ENCODE measurements at places on chromosomes 16 and 17.

- no peaks in the 10 kb centered on the region for H3K27me3 ChIP-seq
- H3K4me3 ChIP-seq: no peak overlapping the region
- DNase-seq: no peak
- no peaks in the 10 kb centered on the region for H3K4me1 ChIP-seq
These were observed 1496.7 kb downstream of the CDH11 start for GRCh38 chr16:63625126-63625525.

DNA sequence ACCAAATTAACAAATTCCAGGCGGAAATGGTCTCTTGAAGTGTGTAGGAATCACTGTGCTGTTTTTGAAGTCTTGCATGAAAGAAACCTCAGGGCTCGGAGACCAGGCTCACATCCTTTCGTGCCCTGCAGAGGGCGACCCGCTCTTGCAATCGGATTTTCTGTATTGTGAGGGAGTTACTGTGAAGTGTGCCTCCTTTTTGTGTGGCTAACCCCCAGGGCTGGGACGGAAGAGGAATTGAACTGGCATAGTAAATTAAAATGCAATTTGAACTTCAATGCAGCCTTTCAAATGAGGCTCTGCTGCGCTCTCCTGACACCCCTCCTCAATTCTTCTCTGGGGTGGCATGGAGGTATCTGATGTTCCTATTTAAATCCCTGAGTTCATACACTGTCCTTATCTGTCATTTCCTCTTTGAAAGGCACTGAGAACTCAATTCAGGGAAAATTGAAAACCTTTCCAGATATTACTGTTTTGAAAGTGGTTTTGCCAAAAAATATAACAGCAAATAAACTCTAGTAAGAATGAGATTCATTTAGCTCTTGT, 51.5 kb upstream of the MGAT5B start:
- no peak overlapping the region for H3K27ac ChIP-seq
- peaks cover 7% of the 10 kb centered on the region for H3K4me1 ChIP-seq
- H3K36me3 ChIP-seq: no peaks in the 10 kb centered on the region

GRCh38 chr17:4146641-4147040, 3.6 kb downstream of the CYB5D2 start:
- no peaks in the 10 kb centered on the region for H3K36me3 ChIP-seq
- no peak overlapping the region for H3K4me3 ChIP-seq
- no peak for DNase-seq
- H3K27me3 ChIP-seq: no peaks in the 10 kb centered on the region

DNA sequence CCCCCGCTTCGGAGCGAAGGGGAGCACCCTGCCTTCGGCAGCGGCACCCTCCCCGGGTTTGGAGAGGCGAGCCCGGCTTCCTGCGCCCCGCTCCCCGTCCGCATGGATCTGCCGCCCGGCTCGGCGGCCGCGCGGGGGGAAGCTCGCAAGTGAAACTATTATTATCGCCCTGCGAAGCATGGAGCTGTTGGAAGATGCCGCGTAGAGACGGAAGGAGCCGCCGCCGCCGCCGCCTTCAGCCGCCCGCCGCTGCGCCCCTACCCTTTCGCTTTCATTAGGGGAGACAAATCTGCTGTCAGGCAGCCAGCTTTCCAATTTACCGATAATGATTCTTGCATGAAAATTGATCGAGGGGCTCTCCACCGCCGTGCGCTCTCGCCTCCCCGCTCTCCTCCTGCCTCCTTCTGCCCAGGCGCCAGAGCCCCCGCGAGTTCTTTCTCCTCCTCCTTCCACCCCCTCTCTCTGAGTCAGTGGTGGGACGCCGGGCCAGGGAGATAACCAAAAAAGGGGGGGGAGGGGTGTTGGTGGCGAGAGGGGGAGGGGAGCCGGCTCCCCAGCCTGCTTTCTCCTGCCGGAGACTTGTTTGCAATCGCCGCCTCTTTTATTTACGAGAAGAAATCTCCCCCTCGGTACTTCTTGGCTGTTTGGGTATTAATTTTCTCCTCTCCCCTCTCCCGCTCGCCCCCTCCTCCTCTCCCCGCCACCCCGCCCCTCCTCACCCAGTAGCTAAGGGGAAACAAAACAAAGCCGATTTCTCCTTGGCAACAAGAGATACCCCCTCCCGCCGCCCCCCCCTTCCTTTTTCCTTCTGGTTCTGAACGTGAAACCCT, 58.0 kb upstream of the GSE1 start:
- no peaks in the 10 kb centered on the region for H3K36me3 ChIP-seq
- H3K27me3 ChIP-seq: no peaks in the 10 kb centered on the region
- peak; percentile 76 for DNase-seq
- H3K27ac ChIP-seq: peak overlapping the region; percentile 74
- H3K4me3 ChIP-seq: peak overlapping the region; percentile 88
- H3K4me1 ChIP-seq: peaks cover 33% of the 10 kb centered on the region

DNA sequence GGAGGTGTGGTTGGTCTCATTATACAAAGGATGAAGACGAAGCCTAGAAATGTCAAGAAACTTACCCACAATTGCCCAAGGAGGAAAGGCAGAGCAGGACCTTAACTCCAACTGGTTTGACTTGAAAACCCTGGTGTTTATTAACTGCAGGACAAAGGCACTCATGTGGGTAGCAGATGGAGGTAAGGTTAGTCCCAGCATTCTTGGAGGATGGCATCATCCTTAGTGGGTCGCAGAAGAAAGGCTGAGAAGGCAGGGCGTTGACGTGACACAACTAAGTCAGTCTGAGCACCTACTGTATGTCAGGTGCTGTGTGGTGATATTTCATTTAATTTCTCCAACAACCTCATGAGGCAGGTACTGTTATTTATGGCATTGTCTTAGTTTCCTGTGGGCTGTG, 101.3 kb downstream of the HAPSTR1 start:
- no peak overlapping the region for H3K4me3 ChIP-seq
- no peak for DNase-seq
- no peaks in the 10 kb centered on the region for H3K4me1 ChIP-seq
- H3K27me3 ChIP-seq: peaks cover 3% of the 10 kb centered on the region
- H3K36me3 ChIP-seq: no peaks in the 10 kb centered on the region
- H3K27ac ChIP-seq: no peak overlapping the region

GRCh38 chr16:28879841-28880588, 1.7 kb downstream of the ATP2A1 start:
- DNase-seq: peak; percentile 91
- no peaks in the 10 kb centered on the region for H3K36me3 ChIP-seq
- no peak overlapping the region for H3K27ac ChIP-seq

- no peak overlapping the region for H3K27ac ChIP-seq
- H3K4me3 ChIP-seq: no peak overlapping the region
- no peaks in the 10 kb centered on the region for H3K4me1 ChIP-seq
- no peak for DNase-seq
- H3K36me3 ChIP-seq: no peaks in the 10 kb centered on the region
- H3K27me3 ChIP-seq: no peaks in the 10 kb centered on the region
These were observed 111.9 kb downstream of the CNTNAP4 start for GRCh38 chr16:76389126-76389525.

DNA sequence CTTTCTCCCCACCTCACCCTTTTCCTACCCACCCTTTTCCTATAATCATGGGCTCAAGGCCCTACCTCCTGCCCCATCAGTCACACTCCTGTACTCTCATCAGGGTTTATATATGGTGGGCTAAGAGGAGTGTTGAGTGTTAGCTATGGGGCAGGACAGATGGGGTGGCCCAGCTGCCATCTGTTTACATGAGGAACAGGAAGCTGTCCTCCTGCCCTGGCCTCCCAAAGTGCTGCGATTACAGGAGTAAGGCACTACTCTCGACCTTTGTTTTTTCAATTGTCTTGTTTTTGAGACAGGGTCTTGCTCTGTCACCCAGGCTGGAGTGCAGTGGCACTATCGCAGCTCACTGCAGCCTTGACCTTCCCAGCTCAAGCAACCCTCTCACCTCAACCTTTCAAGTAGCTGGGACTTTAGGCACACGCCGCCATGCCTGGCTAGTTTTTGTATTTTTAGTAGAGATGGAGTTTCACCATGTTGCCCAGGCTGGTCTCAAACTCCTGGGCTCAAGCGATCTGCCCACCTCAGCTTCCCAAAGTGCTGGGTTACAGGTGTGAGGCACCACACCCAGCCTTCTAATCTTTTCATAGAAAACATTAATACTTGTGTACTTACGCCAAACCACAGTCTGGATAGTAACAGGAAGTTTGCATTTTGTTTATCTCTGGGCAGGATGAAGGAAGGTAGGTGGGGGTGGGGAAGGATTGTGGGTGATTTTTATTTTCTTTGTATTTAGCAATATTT, 1.6 kb downstream of the TRADD start:
- H3K27me3 ChIP-seq: peaks cover 12% of the 10 kb centered on the region
- peaks cover 90% of the 10 kb centered on the region for H3K4me1 ChIP-seq
- peak overlapping the region; percentile 100 for H3K4me3 ChIP-seq
- H3K27ac ChIP-seq: peak overlapping the region; percentile 98
- no peak for DNase-seq
- H3K36me3 ChIP-seq: no peaks in the 10 kb centered on the region

DNA sequence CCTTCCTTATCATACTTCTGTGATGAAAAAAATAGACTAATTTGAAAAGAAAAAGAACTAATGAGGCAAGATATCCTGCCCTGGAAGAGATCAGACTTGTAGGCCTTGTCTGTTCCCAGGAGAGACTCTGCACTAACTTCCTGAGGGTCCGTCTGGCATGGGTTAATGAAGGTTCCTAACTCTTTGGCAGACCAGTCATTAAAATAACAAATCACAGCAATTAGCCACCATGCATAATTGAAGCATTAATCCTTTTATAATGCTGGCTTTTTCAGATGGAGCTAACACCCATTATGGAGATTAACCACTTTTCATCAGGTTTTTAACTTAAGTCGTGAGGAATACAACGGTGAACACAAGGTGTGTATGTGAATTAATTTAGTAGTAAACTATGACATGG, 10.4 kb upstream of the KRT10 start:
- H3K27ac ChIP-seq: no peak overlapping the region
- H3K4me1 ChIP-seq: no peaks in the 10 kb centered on the region
- no peaks in the 10 kb centered on the region for H3K27me3 ChIP-seq
- DNase-seq: no peak

GRCh38 chr16:23781176-23781575, 26.4 kb downstream of the CHP2 start:
- H3K36me3 ChIP-seq: no peaks in the 10 kb centered on the region
- DNase-seq: no peak
- H3K4me1 ChIP-seq: no peaks in the 10 kb centered on the region
- H3K4me3 ChIP-seq: no peak overlapping the region
- H3K27ac ChIP-seq: no peak overlapping the region

DNA sequence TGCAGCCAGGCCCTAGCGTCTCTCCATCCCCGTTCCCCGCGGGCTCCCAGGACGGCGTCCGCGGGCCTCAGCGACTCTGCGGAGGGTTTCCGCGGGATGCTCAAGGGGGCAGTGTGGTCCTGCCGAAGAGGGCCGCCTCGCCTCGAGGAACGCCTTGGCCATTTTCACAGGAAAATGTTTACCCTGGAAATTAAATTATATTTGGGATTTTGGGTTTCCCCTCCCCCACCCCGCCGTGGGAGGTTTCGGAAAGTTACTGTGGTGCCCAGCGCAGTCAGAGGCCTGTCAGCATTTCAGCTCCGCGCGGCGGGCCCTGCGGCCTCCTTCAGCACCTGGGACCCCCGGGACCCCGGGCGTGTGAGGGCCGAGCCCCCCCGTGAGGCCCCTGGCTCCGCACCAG, 94.5 kb downstream of the PCTP start:
- H3K4me1 ChIP-seq: peaks cover 2% of the 10 kb centered on the region
- peaks cover 8% of the 10 kb centered on the region for H3K27me3 ChIP-seq
- peak; percentile 8 for DNase-seq
- no peaks in the 10 kb centered on the region for H3K36me3 ChIP-seq
- H3K4me3 ChIP-seq: no peak overlapping the region

DNA sequence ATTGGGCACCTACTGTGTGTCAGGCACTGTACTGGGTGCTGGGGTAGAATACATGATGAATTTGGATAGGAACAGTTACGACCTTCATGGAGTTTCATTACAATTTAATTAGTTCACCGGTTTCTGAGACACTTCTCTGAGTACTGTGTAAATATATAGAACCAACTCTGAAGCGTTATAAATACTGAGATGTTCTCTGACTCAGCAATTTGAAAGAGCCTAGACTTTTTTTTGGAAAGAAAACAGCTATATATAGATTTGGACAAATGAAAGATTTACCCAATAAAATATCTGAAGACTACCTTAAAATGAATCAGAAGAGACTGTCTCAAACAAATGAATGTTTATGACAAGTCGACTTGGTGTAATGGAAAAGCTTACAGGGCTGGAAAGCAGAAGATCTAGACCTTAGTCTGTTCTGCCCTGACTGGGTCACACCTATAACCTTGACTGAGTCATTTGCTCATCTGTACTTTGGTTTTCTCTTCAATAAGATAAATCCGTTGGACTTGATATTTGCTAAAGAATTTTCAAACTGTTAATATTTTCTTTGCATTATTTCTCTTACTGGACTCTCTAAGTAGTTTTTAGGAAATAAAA, 4.6 kb upstream of the GAN start:
- H3K36me3 ChIP-seq: no peaks in the 10 kb centered on the region
- H3K4me1 ChIP-seq: peaks cover 18% of the 10 kb centered on the region
- H3K4me3 ChIP-seq: no peak overlapping the region
- H3K27me3 ChIP-seq: no peaks in the 10 kb centered on the region
- H3K27ac ChIP-seq: no peak overlapping the region
- DNase-seq: no peak

DNA sequence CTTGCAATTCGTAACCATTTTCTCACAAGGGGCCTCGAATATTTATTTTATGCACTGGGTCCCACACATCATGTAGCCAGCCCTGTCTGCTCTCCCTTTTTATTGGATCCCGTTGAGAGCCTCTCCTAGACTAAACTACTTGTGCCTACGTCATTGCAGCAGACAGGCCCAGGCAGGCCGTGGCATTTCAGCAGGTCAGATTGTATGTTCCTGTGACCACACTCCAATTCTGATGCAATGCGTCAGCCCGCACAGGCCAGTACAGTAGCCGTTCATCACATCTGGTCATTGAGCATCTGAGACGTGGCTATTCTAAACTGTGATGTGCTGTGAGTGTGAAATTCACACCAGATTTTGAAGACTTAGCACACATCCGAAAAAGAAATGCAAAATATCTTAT, 42.2 kb downstream of the ABAT start:
- H3K4me1 ChIP-seq: no peaks in the 10 kb centered on the region
- no peak for DNase-seq
- H3K36me3 ChIP-seq: no peaks in the 10 kb centered on the region

DNA sequence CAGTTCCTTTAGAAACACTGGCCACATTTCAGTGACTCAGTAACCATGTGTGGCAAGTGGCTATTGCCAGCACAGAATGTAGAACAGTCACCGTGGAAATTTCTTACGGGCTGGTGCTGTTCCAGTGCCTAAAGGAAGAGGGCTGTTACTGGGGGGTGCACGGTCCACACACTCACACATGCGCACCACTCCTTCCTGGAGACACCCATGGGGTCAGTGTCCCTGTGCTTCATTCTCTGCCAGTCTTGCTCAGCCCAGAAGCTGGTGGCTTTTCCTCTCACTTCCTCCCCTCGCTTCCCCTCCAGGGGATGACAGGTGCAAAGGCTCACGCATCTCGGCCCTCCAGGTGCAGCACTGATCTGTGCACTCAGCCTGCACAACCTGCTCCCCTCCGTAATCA, 115.6 kb downstream of the CCDC182 start:
- H3K36me3 ChIP-seq: peaks cover 48% of the 10 kb centered on the region
- H3K27ac ChIP-seq: no peak overlapping the region
- no peaks in the 10 kb centered on the region for H3K4me1 ChIP-seq
- H3K27me3 ChIP-seq: no peaks in the 10 kb centered on the region

GRCh38 chr16:27867122-27868110, 196.1 kb downstream of the GSG1L start:
- no peak overlapping the region for H3K27ac ChIP-seq
- H3K4me1 ChIP-seq: no peaks in the 10 kb centered on the region
- H3K27me3 ChIP-seq: no peaks in the 10 kb centered on the region
- no peak overlapping the region for H3K4me3 ChIP-seq
- DNase-seq: peak; percentile 5

GRCh38 chr17:65079489-65079900, 23.0 kb upstream of the GNA13 start:
- H3K4me3 ChIP-seq: no peak overlapping the region
- peaks cover 3% of the 10 kb centered on the region for H3K36me3 ChIP-seq
- H3K27ac ChIP-seq: no peak overlapping the region

Measured in CD4-positive, alpha-beta T cell (primary cell).